ENCODE measurements at places on chromosomes 6 and 20.

DNA sequence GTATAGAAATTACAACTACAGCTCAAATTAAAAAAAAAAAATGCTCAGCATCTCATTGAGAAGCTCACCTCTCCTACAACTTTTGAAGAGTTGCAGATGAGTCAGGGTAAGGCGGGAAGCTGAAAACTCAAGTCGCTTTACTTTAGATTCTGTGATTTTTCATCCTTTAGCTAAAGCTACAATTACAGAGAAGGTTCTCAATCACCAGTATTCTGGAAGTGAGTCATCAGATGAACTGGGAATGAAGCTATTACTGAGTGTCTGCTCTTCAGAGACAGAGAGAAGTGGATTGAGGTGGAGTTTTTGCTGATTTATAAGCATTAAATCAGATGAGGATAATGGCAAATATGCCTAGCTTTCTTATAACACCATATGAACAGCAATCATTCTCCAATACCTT, 91.9 kb downstream of the TFAP2A start:
- peak; percentile 56 for DNase-seq

- DNase-seq = peak; percentile 31
These were observed 538 bp downstream of the TTLL9 start for GRCh38 chr20:31870726-31871617.

DNA sequence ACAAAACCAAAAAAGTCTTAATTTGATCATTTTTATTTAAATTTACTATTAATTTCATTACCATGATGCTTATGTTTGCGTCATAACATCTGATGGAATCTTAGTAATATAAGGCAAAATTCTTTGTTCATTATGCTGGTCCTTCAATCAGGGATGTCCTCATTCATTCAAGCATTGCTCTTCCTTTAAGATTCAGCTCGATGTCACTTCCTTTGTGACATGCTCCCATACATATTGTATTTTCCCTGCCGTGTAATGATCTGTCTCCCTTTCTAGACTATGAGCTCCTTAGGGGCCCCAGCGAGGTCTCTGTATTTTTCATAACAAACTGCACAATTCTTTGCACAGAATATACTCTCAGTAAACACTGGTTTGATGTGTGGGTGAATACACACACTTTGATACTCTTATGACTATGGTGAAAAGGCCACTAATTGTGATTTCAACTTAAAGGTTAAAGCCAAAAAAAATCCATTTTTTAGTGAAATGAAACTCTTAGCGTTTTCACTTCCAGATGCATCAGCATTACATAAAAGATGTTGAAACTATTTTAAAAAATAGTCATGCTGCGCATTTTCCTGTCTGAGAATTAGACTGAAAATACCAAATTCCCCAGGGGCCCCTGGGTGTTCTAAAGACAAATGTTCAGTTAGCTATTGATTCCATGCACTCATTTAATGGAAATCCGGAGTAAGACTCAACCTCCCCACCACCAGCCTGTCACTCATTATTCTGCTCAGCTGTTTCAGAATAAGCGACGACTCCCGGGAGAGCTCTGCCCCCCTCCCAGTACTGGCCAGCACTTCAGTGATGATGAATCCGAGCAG, 169.7 kb downstream of the ATXN1 start:
- DNase-seq = no peak

DNA sequence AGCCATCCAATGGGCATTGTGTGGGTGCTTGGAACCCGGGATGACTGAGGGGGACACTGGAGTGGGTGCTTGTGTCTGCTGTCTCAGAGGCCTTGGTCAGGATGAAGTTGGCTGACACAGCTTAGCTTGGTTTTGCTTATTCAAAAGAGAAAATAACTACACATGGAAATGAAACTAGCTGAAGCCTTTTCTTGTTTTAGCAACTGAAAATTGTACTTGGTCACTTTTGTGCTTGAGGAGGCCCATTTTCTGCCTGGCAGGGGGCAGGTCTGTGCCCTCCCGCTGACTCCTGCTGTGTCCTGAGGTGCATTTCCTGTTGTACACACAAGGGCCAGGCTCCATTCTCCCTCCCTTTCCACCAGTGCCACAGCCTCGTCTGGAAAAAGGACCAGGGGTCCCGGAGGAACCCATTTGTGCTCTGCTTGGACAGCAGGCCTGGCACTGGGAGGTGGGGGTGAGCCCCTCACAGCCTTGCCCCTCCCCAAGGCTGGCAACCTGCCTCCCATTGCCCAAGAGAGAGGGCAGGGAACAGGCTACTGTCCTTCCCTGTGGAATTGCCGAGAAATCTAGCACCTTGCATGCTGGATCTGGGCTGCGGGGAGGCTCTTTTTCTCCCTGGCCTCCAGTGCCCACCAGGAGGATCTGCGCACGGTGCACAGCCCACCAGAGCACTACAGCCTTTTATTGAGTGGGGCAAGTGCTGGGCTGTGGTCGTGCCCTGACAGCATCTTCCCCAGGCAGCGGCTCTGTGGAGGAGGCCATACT, 49.4 kb downstream of the PYGB start:
- no peak for DNase-seq

GRCh38 chr20:37622728-37623127, 71.1 kb upstream of the CTNNBL1 start:
- no peak for DNase-seq

DNA sequence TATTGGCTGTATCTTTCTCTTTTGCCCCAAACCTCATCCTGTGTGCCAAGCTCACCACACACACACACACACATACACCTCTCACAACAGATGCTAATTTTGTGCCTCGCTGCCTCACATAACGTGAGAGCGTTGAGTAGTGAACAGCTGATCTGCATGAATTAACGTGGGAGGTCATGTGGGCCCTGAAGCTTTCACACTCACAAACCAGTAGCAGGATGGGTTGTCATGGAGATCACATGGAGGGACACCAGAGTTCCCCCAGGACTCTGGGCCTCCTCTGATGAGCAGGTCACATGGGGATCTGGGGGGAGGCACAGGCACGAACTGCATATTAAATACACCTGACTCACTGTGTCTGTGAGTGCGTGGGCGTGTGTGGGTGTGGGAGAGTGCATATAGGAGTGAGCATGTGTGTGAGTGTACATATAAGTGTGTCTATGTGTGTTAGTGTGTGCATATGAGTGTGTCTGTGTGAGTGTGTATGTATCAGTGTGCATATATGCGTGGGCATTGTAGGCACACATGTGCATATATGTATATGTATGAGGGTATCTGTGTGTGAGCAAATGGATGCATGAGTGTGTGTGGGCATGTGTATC, 62.7 kb upstream of the SULF2 start:
- DNase-seq = no peak

DNA sequence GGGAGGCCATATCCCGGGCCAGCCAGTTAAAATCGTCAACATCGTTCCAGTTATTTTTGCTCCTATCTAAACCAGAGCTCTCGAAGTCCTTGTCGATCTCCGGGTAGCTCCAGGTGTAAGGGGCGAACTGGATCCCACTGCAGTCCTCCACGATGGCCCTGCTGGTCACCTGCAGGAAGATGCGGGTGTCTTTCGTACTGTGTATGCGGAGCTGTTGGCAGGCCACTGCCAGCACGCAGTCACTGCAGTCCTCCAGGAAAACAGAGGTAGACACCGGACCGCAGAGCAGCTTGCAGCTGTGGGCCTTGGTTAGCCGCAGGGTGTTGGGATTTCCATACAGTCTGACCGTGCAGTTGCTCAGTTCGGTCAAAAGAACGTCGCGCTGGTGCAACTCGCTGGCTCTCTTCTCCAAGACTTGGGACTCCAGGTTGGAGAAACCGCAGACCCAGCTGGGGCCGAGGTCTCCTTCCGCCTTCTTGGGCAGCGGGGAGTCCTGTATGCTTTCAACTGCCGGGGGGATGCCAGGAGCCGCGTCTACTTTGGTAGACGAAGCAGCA, 742 bp downstream of the TBCC start:
- DNase-seq = no peak

GRCh38 chr6:6875818-6876470, 231.8 kb upstream of the RREB1 start:
- DNase-seq = peak; percentile 84

DNA sequence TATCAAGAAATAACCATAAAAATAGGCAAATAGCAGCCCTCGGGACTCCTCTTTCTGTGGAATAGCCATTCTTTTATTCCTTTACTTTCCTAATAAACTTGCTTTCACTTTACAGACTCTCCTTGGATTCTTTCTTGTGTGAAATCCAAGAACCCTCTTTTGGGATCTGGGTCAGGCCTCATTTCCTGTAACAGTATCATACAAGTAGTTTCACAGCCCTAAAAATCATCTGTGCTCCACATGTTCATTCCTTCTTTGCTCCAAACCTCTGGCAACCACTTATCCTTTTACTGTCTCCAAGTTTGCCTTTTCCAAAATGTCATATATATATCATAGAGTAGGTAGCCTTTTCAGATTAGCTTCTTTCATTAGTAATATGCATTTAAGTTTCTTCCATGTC, 13.5 kb upstream of the NT5E start:
- no peak for DNase-seq

GRCh38 chr20:16575390-16576140, 2.3 kb upstream of the KIF16B start:
- no peak for DNase-seq

DNA sequence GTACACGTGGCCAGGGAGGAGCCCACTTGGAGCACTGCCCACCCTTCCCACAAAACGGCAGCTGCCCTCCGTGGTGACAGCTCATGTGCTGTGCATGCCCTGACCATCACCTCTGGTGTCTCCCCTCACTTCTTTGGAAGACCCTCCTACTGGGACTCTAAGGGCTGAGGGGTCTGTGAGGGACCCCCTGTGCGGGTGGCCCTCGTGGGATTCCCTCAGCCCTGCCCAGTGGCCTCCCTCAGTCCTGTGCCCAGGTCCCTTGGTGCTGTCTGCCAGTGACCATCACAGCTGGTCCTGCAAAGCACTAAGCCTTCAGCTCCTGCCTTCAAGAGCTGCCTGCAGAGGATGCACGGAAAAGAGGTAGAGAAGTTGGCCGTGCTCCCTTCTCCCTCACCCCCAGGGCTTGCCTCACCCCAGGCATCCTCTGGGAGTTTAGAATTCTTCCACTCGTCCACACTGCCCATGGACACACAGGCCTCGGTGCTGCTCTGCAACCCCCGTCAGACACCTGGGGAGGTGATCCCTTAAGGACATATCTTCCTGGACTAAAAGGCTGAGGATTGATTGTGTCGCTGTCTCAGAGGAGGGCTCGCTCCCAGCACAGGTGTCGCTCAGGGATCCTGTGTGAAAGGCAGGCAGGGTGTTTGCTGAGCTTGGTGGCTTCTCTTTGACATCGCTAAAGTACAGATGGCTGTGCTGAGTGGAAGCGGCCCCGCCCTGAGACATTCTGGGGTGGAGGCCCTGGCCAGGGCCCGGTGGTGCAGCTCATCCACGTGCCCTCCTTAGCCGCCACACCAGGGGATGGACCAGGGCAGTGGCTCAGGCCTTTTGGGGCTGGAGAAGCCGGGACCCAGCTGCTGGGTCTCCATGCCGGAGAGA, 119.5 kb upstream of the FRMD1 start:
- no peak for DNase-seq
